H1 (cell line): ENCODE measurements at places on chromosomes 5 and 9. TPM values are rescaled to one million over a fixed set of nuclear protein-coding genes. Genes with fewer than 3 reads are reported as not detected.

ADCY2 gene
- 28.6 and 35.8 TPM in 2 replicates for polyA plus RNA-seq

PRELID2 gene
- polyA plus RNA-seq, result 2.1 and 2.2 TPM in 2 replicates

WNT8A gene
- 0.06 TPM in 1 of 2 replicates, not detected in the other for polyA plus RNA-seq

OLFML2A gene
- polyA plus RNA-seq, result 7.8 and 8.7 TPM in 2 replicates

GRM6 gene
- polyA plus RNA-seq, result 0.02 TPM in 1 of 2 replicates, not detected in the other

IFNK gene
- polyA plus RNA-seq, result not detected in 2 replicates

IL5 gene
- not detected in 2 replicates for polyA plus RNA-seq

MRNIP gene
- polyA plus RNA-seq, result 29.6 and 42.5 TPM in 2 replicates

TMEFF1 gene
- 13.5 and 14.4 TPM in 2 replicates for polyA plus RNA-seq

FCN2 gene
- not detected in 2 replicates for polyA plus RNA-seq

FOXD4 gene
- polyA plus RNA-seq, result 0.03 and 0.08 TPM in 2 replicates

NUDT12 gene
- polyA plus RNA-seq, result 3.0 and 3.6 TPM in 2 replicates

ARSI gene
- polyA plus RNA-seq, result 6.7 and 8.0 TPM in 2 replicates

FAM78A gene
- 3.1 and 4.1 TPM in 2 replicates for polyA plus RNA-seq

SPINK4 gene
- polyA plus RNA-seq, result not detected in 2 replicates

ZNF879 gene
- polyA plus RNA-seq, result 1.4 and 2.2 TPM in 2 replicates

ENTPD2 gene
- polyA plus RNA-seq, result 0.65 and 1.9 TPM in 2 replicates

TRAF1 gene
- polyA plus RNA-seq, result 3.1 and 3.2 TPM in 2 replicates

CARD19 gene
- polyA plus RNA-seq, result 112 and 144 TPM in 2 replicates

DHX29 gene
- 2.5 and 3.4 TPM in 2 replicates for polyA plus RNA-seq

CDH6 gene
- 1.6 and 1.9 TPM in 2 replicates for polyA plus RNA-seq

FOXI1 gene
- not detected in 2 replicates for polyA plus RNA-seq

FCN1 gene
- polyA plus RNA-seq, result not detected in 2 replicates

PCDHB3 gene
- polyA plus RNA-seq, result 1.6 and 1.8 TPM in 2 replicates

EQTN gene
- 0.23 TPM in 1 of 2 replicates, not detected in the other for polyA plus RNA-seq

LHX6 gene
- polyA plus RNA-seq, result 0.92 and 1.0 TPM in 2 replicates

ABLIM3 gene
- 0.36 and 0.38 TPM in 2 replicates for polyA plus RNA-seq

COL23A1 gene
- 3.1 and 3.4 TPM in 2 replicates for polyA plus RNA-seq

PCDHB9 gene
- polyA plus RNA-seq, result 0.68 and 0.88 TPM in 2 replicates
